ENCODE measurements at places on chromosomes 1 and 21. TPM values are rescaled to one million over a fixed set of nuclear protein-coding genes. Genes with fewer than 3 reads are reported as not detected.

GRCh38 chr1:229784834-229785233 lies 158.8 kb downstream of the URB2 start:
- DNase-seq = no peak
- H3K36me3 ChIP-seq = no peaks in the 10 kb centered on the region
- no peak overlapping the region for H3K27ac ChIP-seq
- H3K4me3 ChIP-seq = no peak overlapping the region
- no peaks in the 10 kb centered on the region for H3K27me3 ChIP-seq

DNA sequence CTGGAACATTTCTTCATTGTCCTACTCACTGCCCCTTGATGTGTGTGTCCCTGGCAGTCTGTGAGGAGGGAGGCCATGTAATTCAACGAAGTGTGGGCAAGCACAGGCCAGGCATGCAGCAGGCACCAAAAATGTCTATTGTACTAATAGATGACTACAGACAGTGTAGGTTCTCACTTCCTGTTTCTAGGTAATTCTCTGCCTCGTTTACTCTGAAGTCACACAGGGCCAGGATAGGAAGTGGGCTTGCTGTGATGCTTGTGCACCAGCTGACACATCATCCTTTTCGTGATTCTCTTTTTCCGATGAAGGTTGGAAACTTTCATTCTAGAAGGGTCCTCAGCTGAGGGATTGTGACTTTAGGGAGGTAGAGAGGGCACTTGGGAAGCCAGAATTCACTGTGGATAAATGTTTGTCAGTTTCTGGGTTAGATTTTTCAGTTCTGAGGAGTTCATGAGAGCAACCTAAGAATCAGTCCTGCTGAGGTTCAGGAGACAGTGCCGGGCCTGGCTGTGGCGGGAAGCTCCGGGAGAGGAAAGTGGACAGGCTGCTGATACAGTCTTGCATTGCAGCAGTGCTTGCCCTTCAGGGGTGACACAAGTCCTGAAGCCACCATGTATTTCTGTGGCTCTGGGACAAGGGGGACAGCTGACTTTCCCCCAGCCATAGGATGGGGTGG lies 4.3 kb upstream of the CSF1 start:
- H3K36me3 ChIP-seq = no peaks in the 10 kb centered on the region
- H3K27me3 ChIP-seq = no peaks in the 10 kb centered on the region
- peaks cover 9% of the 10 kb centered on the region for H3K4me1 ChIP-seq
- H3K4me3 ChIP-seq = no peak overlapping the region

SPATC1L gene
- 2.5 TPM for total RNA-seq

DNA sequence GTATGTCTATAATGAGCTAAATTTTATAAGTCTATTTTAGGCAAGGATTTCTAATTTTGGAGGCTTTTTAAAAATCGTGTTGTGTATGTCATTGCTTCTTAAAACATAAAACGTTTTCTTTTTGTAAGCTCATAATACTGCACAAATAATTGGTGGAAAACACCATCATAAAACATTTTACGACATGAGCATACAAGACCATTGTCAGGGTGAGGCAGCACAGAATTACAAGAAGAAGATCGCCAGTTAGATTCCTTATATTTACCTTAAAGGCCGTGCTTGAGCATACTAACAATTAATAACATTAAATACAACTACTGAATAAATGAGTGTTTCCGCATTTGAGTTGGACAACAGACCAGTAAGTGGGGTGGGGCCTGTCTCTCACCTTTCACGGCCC lies 19.1 kb upstream of the LMX1A start:
- DNase-seq = no peak
- peaks cover 10% of the 10 kb centered on the region for H3K4me1 ChIP-seq
- peak overlapping the region; percentile 63 for H3K4me3 ChIP-seq
- no peaks in the 10 kb centered on the region for H3K27me3 ChIP-seq

- no peaks in the 10 kb centered on the region for H3K27me3 ChIP-seq
- H3K36me3 ChIP-seq = no peaks in the 10 kb centered on the region
- H3K27ac ChIP-seq = no peak overlapping the region
- no peak overlapping the region for H3K4me3 ChIP-seq
- H3K4me1 ChIP-seq = no peaks in the 10 kb centered on the region
Observed at GRCh38 chr1:38064197-38064903, 17.8 kb upstream of the POU3F1 start.

CFAP74 gene
- total RNA-seq = not detected

GRCh38 chr1:20184481-20184900 lies 1.4 kb upstream of the UBXN10 start:
- H3K27ac ChIP-seq = no peak overlapping the region
- no peaks in the 10 kb centered on the region for H3K27me3 ChIP-seq
- no peak overlapping the region for H3K4me3 ChIP-seq
- no peak for DNase-seq
- no peaks in the 10 kb centered on the region for H3K36me3 ChIP-seq
- no peaks in the 10 kb centered on the region for H3K4me1 ChIP-seq

DNA sequence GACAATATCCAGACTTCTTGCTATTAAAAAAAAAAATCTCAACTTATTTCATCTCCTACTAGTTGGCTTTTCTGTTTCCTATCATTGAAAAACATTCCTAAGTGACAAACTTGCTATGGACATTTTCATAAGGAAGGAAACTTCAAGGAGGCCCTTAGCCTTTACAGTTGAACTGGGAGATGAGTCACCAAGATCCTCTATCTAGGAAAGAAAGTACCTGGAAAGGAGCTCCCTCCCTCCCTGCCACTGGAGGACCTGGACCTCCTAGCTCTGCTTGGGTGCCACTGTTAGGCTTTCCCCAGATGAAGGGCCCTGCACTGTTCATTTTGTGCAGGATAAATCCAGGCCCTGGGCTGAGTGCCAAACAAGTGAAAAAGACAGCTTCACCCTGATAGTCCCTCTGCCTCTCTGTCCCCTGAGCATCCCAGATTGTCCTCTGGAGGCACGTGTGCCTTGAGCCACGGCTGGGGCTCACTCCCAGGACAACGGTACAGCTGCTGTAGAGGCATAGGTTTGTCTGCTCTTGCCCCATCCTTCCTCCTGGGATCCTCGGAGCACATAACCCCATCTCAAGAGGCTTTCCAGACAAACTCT lies 40.2 kb upstream of the SOX13 start:
- no peak overlapping the region for H3K27ac ChIP-seq
- H3K27me3 ChIP-seq = no peaks in the 10 kb centered on the region
- no peak overlapping the region for H3K4me3 ChIP-seq
- no peak for DNase-seq
- H3K4me1 ChIP-seq = no peaks in the 10 kb centered on the region

DNA sequence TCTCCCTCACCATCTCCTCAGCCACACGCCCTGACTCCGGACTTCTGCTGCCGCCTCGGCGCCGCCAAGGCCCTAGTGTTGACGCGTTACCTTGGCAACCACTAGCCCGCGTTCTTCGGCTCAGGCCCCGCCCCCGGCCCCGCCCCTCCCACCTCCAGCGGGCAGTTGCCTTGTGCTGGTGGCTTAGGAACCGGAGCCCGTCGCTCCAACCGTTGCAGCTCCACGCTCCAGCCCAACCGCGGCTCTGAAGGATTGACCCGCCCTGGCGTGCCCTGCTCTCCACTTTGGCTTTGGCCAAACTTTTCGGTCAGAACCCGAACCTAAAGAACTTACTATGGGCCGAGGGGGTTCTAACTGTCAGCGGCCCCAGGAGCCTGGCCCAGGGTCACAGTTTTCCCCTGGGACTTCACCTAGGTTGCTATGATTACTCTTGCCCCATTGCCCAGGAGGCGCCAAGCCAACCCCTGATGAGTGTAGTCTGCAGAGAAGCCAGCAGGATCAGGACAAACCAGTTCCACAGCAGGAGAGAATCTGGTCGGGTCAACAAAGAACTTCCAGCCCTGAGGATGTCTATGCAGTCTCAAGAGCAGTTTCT lies at the start of gene CFAP45:
Gene CFAP45, minus strand, starts transcription at position 80 of the 595 bp plus-strand sequence. Its CDS starts 67 bp downstream, at position 13.
- peaks cover 6% of the 10 kb centered on the region for H3K27me3 ChIP-seq
- peaks cover 4% of the 10 kb centered on the region for H3K4me1 ChIP-seq
- no peak within 1 kb of the TSS for H3K4me3 ChIP-seq
- no peaks in the 10 kb centered on the region for H3K36me3 ChIP-seq

UBXN10 gene
- total RNA-seq = 0.12 TPM

GRCh38 chr1:81811757-81812371 lies 11.1 kb downstream of the ADGRL2 start:
- H3K27me3 ChIP-seq = no peaks in the 10 kb centered on the region
- no peak overlapping the region for H3K27ac ChIP-seq
- no peaks in the 10 kb centered on the region for H3K36me3 ChIP-seq
- DNase-seq = no peak
- peaks cover 9% of the 10 kb centered on the region for H3K4me1 ChIP-seq

DNA sequence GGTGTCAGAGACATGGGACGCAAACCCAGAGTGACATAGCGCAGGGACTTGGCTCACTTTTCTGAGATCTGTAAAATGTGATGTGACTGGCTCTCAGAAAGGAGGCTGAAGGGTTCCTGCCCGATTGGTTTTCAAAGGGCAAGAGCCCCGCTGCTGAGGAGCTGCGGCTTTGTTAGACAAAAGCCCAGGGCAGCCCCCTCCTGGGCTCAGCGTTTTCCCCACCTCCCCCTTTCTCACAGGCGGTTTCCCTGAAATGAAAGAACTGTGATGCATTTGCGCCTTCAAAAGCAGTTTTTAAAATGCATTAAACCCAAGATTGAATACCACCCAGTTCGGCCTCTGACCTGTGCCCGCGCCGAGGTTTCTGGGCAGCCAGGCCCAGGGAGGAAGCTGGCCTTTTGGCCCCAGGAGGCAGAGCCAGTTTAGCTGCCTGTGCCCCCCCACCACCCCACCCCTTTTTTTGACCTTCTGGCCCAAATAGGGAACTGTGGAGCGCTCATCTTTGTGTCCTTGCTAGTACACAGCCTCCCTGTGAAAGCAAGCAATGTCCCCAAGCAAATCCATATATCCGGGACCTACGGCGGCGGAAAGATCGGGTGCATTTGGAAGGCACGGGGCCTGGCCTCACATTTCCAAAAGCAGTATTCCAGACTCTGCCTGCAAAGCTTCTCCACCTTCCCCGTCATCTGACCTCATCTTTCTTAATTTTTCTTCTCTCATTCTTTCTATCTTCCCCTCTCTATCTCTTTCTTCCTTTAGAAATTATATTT lies 28.6 kb downstream of the CD247 start:
- H3K4me1 ChIP-seq = no peaks in the 10 kb centered on the region
- H3K4me3 ChIP-seq = no peak overlapping the region
- no peak overlapping the region for H3K27ac ChIP-seq

KRTAP21-2 gene
- total RNA-seq = not detected

DNA sequence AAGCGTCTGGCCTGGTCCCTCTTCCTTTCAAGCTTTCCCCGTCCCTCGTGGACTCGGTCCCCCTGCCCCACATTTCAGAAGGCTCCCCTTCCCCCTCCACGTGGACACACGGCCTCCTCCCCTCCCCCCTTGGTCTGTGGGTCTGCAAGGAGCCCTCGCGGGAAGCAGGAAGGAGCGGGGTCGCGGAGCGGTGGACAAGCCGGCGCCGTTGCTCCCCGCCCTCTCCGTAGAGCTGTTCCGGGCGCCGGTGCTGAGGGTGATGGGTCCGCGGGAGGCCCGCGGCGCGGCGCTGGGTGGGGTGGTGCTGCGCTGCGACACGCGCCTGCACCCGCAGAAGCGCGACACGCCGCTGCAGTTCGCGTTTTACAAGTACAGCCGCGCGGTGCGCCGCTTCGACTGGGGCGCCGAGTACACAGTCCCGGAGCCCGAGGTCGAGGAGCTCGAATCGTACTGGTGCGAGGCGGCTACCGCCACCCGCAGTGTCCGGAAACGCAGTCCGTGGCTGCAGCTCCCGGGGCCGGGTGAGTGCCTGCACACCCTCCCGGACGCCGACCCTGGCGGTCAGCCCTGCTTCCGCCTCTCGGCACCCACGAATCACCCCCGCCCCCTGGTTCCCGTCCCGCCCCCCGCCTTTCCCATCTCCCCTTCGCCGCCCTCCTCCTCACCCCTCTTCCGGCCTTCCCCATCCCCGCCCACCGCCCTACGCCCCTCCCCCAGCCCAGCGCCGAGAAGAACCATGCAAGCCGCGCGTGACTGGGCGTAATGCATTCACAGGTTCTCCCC lies 5.3 kb downstream of the FCRLB start:
- no peaks in the 10 kb centered on the region for H3K36me3 ChIP-seq
- DNase-seq = peak; percentile 90
- H3K27ac ChIP-seq = peak overlapping the region; percentile 74

CHRM3 gene
- not detected for total RNA-seq
